ENCODE measurements at places on chromosomes 11 and 22.
A peak's percentile ranks its signal among the peaks of the same experiment; 100 is the strongest.

GRCh38 chr11:8533332-8533731 lies 60.7 kb downstream of the STK33 start:
- DNase-seq: no peak

GRCh38 chr11:35365395-35365794 lies 54.0 kb downstream of the SLC1A2 start:
- DNase-seq: no peak

DNA sequence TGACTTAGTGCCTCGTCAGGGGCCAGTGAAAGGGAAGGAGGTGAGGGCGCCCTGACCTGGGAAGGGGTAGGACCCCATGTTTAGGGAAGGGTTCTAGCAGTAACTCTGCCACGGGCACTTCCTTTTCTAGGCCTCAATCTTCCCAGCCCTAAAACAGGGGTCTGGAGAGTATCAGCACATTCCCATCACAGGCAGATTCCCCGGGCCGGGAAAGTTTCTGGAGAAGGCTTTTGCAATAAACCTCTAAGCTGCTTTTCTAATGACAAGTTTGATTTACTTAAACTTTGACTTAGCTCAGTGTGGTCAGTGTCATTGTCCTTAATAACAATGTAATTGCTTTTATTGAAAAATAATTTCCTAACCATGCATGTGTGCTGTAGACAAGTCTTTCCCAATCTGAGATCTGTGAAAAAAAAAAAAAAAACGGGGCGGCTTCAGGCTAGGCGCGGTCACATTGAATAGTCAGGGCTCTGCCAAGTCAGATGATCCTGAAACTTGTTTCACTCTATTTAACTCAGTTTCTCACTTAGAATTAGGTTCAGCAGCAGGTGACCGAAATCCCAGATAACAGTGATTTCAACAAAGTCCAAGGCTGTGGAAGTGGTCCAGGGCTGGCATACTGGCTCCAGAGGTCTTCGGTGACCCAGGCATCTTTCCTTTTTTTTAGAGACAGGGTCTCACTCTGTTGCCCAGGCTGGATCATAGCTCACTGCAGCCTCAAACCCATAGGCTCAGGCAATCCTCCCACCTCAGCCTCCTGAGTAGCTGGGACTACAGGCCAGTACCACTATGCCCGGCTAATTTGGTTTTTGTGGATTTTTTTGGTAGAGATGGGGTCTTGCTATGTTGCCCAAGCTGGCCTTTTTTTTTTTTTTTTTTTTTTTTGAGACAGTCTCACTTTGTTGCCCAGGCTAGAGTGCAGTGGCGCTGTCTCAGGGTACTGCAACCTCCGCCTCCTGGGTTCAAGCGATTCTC lies 19.5 kb upstream of the TAB1 start:
- DNase-seq: peak; percentile 46

DNA sequence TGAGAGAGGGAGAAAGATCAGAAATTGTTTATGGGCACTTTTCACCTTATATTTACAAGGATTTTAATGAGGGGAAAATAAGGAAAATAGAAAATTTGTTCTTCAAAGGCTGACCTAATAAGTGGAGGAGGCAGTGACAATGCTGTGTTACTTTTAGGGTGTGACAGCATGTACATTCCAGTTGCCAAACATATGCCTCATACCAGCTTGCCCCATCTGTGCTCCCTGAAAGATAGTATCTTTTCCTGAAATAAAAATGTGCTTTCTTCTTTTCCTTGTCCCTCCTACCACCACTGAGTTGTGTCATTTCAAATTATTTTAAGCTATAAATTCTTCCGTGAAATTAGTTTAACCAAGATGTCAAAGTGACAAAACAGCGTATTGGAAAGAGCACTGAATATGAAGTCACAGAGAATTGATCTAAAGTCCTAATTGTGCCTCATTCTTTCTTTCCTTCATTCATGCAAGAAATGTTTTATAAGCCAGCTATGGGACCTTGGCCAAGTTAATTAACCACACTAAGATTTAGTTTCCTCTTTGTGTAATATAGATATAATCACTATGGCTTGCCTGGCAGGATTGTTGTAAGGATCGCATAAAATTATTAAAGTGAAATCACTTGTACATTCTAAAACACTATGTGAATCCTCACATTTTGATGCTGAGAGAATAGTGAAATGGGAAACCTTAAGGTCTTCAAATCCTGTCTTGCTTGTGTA lies 1307.5 kb upstream of the TENM4 start:
- no peak for DNase-seq

DNA sequence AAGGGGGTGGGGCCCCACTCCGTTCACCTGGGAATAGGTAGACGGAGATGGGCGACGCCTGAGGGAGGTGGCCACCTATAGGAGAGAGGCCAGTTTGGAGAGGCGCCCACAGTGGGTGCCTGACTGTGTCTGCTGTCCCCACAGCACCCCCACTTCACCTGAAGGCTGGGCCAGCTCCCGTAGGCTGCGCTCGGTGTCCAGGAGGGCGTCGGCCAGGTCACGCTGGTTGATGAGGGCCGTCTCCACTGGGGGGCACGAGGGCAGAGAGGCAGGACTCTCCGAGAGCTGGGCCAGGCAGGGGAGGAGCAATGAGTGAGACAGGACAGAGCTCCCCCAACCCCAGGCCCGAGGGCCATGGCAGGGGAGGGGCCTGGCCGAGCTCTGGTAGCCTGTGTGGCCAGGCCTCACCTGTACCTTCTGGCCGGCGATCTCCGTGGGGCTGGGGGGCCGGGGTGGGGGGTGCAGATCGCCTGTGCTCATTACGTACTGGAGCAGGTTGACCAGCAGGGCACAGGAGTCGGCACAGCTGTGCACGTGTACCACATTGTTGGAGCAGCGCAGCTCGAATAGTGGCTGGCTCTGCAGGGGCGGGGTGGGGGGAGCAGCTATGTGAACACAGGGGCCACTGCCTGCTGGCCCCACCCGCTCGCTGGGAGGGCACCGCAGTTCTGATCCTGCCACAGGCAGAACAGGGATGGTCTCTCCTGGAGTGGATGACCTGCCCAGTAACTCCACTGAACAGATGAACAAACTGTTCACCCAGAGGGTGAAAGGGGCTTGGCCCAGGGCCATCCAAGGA lies 14.7 kb downstream of the ATG2A start:
- no peak for DNase-seq

DNA sequence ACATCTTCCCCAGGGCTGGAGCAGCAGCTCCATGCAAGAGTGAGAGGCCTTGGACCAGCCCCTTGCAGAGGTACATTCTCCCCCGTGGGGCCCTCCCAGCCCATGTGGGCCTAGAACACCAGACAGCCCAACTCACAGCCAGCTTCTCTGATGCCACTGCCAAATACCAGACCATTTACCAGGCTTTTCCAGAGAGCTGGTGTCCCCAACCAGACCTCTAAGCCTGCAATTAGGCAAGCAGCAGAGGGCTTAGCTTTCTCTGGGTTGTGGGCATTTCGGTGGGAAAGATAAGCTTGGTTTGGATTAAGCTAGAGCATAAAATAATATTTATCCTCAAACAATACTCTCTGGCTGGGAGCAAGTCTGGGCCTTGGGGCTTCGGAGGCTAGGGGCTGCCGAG lies 75.6 kb downstream of the TP53I11 start:
- peak; percentile 9 for DNase-seq

- DNase-seq: no peak
Observed at GRCh38 chr11:44805596-44805995, 78.8 kb downstream of the TSPAN18 start.

DNA sequence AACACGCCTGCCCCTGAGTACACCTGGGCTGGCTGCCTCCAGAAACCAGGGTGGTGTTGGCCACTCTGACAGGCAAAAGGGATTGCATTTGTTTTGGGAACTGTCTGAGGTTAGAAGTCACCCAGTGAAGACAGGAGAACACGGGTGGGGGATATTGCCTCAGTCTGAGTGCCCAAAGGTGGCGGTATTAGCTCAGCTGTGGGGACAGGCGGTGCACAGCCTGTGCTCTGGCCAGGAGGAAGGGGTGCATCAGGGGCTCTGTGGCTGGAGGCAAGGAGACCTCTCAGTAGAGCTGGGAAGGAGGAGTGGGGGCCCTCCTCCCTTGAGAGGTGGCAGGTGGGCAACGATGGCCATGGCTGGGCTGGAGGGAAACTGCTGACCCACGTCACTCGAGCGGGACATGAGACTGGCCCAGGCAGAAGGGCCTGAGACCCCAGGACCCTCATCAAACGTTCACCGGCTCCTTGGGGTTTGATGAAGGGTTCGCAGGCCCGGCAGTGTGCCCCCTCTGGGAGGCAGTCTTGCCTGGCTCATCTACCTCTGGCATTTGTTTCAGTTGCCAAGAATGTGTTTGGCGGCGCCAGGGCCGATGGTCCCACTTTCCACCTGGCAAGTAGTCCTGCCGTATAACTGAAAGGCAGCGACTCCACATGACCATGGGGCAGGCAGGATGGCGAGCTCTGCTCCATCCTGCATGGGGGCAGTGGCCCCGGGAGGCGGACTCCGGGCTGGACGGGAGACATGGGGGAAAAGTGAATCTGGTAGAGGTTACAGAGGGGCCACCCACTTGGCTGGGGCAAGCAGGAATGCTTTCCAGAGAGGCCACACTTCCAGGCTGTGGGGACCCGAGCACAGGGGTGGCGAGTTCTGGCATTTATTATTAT lies 52.8 kb upstream of the SMIM38 start:
- DNase-seq: no peak

DNA sequence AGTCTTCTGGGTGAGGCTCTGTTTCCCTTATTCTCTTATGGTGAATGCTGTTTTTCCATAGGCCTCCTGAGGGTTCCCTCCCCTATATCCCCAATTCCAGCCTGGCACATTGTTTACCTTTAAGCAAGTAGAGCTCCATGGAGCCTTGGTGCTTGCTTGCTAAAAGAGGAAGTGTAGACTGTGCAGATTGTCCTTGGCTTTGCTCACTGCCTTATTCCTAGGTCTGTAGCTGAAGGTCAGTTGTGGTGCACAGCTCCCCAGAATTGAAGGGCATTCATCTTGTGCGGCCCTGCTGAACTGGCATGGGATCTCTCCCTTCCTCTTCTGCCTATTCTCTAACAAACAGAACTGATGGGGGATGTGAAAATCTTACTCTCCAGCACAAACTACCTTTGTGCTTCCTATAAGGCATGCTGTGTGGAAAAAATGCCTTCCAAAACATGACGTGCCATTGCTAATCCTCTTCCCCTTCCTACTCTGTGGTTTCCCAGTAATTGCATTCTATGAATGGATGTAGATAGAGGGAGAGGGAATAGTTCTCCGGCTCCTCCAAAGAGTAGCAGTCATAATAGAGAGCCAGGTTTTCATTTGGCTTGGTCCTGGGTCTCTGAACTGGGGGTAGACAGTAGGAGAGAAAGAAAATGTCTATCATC lies 34.2 kb upstream of the PLET1 start:
- DNase-seq: peak; percentile 76

GRCh38 chr11:91265946-91266345 lies 958.7 kb upstream of the FAT3 start:
- peak; percentile 93 for DNase-seq

DNA sequence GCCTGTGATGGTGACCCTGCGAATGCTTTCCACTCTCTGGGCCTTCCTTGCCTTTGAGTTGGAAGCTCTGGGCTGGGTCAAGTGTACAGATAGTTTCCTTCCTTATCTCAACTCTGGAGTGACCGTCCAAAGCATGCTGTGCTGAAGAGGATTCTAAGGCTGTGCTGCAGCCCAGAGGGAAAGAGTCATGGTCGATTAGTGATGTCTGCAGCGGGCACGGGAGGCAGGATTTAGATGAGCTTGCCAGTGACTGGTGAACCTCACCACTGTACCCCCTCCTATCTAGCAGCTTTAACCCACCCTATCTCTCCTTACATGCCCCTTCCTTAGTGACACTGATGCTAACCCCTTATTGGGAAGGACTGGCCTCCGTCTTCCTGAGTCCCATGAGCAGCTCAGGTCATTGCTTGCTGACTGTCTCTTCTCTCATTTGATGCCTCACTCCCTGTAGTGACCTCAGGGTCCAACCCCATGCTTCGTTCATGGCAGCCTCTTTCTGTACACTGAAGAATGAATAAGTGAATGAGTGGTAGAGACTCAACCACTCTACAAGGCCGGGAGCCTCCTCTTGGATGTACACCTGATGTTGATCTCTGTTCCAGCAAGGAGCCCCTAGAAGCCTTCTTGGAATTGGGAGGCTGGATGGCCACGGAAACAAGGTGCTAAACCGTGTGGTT lies 6.7 kb downstream of the GNAZ start:
- no peak for DNase-seq

- no peak for DNase-seq
Observed at GRCh38 chr22:22895776-22896445, 8.3 kb downstream of the IGLL5 start.

GRCh38 chr22:45670981-45671782 lies 452 bp upstream of the ATXN10 start:
- no peak for DNase-seq

DNA sequence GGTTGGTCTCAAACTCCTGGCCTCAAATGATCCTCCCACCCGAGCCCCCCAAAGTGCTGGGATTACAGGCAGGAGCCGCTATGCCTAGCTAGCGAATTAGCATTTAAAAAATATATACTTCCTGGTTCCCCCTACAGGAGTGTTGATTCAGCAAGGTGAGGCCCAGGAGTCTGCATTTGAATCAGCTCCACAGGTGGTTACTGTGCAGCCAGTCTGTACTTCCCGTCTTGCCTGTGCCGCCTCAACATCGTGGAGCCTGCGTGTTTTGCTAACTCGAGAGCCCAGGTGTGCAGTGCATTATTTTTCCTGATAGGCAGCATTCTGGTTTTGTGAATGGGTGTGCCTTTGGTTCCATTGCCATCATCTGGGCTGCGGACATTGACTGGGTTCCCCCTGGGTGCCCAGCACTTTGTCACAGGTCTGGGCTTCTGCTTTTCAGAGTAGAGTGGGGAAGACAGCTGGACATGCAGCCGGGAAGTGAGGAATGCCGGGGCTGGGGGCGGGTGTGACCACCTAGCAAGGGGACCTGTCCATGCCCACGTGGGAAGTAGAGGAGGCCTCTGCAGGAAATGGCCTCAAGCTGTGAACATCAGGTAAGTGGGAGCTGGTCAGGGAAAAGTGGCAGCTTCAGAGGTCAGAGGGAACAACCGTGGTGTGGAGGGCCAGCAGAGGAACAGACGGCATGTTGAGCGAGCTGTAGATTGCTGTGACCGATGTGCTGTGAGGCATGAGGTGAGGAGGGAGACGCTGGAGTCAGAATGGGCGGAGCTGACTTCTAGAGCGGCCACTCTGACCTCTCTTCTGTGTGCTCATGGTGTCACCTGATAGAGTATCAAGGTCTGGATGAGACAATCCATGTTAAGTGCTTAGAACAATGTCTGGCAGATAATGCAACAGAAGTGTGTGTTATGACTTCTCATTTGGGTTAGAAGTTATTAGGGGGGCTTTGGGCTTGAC lies 42.2 kb downstream of the PPFIA1 start:
- DNase-seq: no peak

- no peak for DNase-seq
Observed at GRCh38 chr11:2592559-2593392, 107.0 kb downstream of the KCNQ1OT1 start.

- DNase-seq: no peak
Observed at GRCh38 chr11:35478471-35479091, 46.8 kb downstream of the PAMR1 start.
